Stimulated activated CD8-positive, alpha-beta memory T cell treated with anti-CD3 and anti-CD28 coated beads, Interleukin-15, amount 100 ng/mL, for 4 hours (primary cell): ENCODE measurements at places on chromosomes 13 and 19.

DNA sequence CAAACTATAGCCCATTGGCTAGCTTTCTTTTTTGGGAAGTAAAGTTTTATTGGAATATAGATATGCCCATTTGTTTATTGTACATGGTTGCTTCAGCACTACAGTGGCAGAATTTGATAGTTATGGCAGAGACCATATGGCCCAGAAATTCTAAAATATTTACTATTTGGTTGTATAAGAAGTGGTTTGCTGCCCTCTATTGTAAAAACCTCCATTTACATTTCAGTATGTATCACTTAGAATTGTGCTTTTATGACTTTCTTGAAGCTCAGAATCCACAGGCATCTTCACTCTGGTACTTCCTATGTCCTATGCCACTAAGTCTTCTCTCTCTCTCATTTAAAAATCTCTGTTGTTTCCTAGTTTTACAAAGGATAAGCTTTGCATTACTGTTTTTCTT is 37.7 kb downstream of the DLEU7 start:
- DNase-seq, result no peak

DNA sequence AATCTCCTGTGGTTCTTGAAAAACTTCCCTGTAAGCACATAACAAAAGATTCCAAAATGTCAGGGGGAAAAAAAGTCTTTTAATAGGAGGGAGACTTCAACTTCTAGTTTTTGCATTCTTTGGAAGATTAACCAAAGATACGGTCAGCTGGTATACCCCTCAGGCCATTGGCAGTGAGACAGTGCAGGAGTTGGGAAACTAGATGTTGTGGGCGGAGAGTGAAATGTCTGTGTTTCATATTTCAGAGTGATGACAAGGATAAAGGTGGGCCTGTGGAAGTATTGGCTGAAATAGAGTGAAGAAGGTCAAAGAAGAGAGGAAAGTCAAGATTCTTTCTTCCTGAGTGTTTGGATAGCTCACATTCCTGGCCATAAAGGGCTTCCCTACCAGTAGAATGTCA is 40.8 kb downstream of the CYP2B6 start:
- DNase-seq, result no peak

GRCh38 chr19:19606021-19606420 is 12.5 kb downstream of the PBX4 start:
- DNase-seq, result no peak

DNA sequence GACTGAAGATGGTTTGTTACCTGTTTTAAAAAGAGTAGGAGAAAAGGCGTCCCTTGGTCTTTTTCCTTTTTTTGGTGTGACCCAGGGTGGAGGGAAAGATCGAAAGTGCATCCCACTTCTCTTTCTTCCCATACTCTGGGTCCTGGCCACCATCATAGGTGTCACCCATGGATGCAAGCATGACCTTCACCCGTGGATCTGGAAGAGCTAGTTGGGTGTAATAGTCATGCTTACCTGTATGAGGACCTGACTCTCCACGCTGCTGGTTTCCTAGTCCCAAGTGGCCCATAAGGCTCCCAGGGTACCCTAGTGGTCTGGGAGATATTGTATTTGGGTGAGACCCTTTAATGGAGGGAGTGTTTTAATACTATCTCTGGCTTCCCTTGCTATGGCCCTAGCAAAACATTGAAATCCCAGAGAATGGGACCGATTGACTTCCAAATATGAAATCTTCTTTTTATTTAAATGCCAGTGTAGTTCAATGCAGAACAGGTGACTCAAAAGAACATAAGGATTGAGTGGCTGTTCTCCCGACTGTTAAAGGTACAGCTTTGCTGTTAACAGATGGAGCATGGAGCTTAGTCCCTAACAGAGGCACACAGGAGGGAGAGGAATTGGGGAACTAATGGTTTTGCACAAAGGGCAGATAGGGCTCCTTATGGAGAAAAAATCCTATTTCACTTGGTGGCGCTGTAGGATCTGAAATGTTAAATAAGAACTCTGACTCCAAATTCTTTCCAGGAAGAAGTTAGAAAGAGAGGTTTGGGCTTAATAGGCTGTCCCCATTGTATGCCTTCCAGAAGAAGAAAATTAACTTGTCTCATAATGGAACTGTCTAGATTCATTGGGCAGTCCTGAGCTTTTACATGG is 7.0 kb upstream of the ZNF550 start:
- no peak for DNase-seq

GRCh38 chr19:3576696-3577443 is 4.1 kb downstream of the HMG20B start:
- no peak for DNase-seq

- no peak for DNase-seq
Observed at GRCh38 chr19:50378863-50379236, 2.6 kb downstream of the NR1H2 start.

DNA sequence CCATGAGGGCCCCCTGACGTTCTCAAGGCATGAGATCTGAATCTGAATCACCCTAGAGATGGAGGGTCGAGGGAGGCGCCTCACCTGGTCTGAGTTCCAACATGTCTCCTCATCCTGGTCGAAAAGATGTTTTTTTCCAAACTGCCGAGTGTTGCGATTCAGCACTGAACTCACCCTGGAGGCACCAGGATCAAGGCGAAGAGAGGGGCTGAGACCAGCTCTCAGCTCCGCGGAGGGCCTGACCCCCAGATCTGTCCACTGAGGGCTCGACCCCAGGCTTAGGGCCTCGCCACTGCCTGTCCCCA is 555 bp downstream of the NR2C2AP start:
- DNase-seq, result no peak

GRCh38 chr13:111462221-111462764 is 141.9 kb downstream of the TEX29 start:
- DNase-seq, result no peak

DNA sequence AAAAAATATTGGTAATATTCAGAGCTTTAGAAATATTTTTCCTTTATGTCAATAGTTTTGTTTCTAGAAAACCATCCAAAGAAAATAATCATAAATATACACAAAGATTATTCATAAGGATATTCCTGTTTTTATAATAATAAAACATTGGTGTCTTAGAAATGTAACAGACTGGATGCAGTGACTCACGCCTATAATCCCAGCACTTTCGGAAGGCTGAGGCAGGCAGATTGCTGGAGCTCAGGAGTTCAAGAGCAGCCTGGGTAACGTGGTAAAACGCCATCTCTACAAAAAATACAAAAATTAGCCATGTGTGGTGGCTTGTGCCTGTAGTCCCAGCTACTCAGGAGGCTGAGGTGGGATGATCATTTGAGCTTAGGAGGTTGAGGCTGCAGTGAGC is 106.8 kb downstream of the DHRS12 start:
- DNase-seq, result no peak
